HEK293T (cell line): ENCODE measurements at places on chromosomes 1 and 21.
A peak's percentile ranks its signal among the peaks of the same experiment; 100 is the strongest.

DNA sequence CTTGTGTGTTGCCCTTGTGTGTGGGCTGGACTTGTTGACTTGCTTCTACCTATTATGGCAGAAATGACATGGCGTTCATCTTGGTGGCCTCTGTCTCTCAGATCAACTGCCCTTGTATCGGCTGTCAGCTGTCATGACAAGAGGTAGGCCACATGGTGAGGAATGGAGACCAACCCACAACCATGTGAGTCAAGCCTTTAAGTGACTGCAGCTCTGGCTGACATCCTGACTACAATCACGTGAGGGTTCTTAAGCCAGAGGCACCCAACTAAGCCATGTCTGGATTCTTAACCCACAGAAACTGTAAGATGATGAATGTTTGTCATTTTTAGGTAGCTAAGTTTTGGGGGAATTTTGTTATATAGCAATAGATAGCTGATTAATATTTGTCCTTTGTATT lies 82.1 kb downstream of the KCND3 start:
- DNase-seq, result no peak

DNA sequence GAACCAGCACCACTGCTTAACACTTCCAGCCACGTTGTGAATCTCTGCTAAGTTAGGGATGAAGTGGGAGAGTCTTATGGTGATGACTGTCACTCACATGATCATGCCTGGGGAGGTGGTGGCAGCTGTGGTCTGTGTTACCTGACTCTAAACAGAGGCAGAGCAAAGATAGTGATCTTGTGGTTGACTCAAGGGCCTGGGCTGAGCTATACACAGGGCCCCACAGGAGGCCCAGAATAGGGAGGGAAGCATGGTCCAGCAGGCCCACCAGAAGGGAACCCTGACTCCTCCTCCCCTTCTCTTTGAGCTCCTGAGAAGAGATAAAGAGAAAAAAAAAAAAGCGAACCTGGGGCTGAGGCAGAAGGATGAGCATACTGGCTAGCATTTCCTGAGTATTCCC lies 55.0 kb downstream of the PLXNA2 start:
- no peak for DNase-seq

DNA sequence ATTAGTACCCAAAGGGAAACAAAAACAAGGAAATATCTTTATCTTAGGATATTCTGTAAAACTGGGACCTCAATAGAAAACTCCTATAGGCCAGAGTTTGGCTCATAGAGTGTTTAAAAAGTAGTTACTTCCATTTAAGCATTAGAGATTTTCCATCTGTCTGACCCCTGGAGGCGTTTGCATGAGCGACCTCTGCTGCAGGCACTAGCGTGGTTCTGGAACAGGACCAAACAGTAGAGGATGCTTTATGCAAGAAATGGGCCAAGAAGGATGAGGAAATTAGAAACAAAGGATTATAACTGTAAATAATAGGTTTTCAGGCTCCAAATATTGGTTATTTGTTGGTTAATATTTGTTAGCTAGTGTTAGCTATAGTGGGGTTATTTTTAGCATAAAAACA lies 5.7 kb downstream of the ZBTB40 start:
- DNase-seq, result no peak

GRCh38 chr1:167756730-167757405 lies 35.1 kb downstream of the MPZL1 start:
- peak; percentile 26 for DNase-seq

GRCh38 chr21:27164208-27165177 lies 197.6 kb upstream of the ADAMTS5 start:
- no peak for DNase-seq

GRCh38 chr1:197041486-197042353 lies 25.3 kb downstream of the F13B start:
- DNase-seq, result no peak

DNA sequence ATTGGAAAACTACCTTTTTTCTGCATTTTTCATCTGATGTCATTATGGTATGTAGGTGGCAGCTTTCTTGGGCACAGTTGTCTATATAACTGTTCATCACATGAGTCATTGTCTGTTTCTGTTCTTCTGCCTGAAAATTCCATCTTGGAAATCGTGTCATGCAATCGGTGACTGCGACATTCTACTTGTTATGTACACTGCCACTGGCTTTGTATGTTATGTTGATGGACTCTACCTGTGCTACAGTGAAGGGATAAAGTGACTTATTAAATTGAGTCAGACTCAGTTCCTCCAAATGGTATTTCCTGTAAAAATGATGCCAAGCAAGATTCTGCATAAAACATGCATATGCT lies 8.6 kb downstream of the SMAP2 start:
- no peak for DNase-seq

- no peak for DNase-seq
Measured at GRCh38 chr1:228336308-228337030, 70.2 kb downstream of the TRIM11 start.

- DNase-seq, result no peak
Measured at GRCh38 chr1:53121319-53122172, 20.9 kb downstream of the SLC1A7 start.

GRCh38 chr21:35753308-35753707 lies 307.0 kb downstream of the SETD4 start:
- DNase-seq, result no peak

DNA sequence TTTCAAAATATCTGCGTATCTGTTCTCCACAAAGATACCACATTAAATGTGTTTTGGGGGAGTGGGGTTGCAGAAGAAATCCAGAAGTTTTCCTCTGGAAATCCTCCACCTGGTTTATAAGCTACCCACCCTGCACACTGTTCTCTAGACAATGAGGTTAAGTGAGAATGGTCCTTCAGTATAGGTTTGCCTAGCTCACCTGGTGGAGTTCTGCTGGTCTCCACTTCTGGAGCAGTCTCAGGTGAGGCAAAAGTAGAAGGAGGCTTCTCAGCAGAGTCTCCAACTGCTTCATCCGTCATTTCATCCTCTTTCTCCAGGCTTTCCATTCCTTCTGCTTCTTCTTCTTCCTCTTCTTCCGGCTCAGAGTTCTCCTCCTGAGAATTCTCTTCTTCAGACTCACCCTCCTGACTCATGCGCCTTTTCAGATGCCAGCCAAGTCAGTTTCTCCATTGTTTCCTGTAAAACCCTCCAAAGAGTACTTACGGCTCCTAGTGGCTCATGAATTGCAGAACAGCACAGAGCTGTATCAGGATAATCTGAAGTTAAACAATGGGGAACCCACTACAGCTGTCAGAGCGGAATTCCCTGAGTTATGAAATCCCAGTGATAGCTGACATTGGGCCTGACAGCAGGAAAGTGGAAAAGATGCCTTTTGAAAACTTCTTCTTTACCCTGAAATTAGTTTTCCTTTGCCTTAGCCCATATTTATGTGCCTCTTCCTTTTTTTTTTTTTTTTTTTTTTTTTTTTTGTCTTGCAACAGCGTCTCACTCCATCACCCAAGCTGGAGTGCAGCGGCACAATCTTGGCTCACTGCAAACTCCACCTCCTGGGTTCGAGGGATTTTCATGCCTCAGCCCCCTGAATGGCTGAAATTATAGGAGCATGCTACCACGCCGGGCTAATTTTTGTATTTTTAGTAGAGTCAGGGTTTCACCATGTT lies 38.5 kb downstream of the MSTO1 start:
- DNase-seq, result no peak

- DNase-seq, result no peak
Measured at GRCh38 chr1:42005530-42005929, 86.8 kb upstream of the HIVEP3 start.

DNA sequence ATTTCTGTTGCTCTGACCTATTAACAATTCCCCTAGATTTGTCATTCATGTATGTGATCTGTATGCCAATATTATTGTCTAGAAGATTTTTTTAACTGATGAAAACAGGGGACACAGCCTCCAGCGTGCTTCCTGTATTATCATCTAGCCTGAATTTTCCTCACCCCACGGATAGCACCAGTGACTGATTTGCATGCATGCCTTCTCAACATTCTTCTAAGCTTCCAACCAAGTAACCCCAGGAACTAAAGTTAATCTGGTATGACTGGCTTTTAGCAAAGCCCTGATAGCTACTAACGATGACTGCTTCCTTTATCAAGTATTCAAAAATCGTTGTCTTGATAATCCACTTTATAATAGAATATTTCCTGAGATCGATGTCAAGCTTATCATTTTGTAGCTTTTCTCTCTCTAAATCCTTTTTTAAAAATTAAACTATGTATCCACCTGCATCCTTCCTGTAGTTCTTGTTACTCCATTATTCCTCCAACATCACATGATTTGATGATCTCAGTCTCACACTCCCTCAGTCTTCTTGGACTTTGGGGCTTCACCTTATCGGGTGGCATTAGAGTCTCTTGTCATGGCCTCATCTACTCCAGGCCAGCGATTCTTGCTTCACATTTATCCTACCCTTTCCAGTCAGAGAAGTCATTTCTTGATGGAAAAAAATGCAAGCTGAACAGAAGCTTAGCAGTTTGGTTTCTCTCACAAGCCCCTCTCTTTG lies 19.0 kb downstream of the BCAR3 start:
- DNase-seq, result no peak

DNA sequence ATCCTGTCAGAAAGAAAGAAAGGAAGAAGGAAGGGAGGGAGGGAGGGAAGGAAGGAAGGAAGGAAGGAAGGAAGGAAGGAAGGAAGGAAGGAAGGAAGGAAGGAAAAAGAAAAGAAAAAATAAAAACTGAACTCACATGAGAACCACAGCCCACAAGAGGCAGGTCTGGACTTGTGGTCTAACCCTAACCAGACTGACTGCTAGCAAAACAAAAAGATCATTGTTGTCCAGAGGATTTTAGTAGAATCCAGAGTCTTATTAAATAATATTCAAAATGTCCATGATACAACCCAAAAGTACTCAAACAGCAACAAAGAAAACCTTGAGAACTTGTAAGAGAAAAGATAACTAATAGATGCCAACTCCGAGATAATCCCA lies 4.7 kb upstream of the ITGB2 start:
- DNase-seq, result no peak

DNA sequence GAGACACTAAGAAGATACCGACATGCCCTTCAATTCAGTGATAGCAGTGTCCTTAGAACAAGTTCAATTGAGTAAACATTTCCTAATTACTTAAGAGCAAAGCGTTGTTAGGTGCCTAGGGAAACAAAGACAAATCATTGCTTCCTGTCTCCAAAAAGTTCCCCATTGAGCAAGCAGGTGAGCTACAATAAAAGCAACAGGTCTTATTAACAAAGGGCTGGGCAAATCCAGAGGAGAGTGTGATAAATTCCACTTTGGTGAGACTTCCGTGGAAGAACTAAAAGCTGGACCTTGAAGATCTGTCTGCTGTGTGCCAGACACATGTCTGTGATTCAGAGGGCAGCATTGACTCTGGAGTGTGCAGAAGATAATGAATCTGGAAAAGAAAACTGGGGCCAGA lies 1.9 kb upstream of the TUT4 start:
- DNase-seq, result no peak

- DNase-seq, result no peak
Measured at GRCh38 chr1:39141925-39142324, 62.6 kb upstream of the MACF1 start.

- no peak for DNase-seq
Measured at GRCh38 chr1:8562881-8563865, 245.3 kb downstream of the SLC45A1 start.

DNA sequence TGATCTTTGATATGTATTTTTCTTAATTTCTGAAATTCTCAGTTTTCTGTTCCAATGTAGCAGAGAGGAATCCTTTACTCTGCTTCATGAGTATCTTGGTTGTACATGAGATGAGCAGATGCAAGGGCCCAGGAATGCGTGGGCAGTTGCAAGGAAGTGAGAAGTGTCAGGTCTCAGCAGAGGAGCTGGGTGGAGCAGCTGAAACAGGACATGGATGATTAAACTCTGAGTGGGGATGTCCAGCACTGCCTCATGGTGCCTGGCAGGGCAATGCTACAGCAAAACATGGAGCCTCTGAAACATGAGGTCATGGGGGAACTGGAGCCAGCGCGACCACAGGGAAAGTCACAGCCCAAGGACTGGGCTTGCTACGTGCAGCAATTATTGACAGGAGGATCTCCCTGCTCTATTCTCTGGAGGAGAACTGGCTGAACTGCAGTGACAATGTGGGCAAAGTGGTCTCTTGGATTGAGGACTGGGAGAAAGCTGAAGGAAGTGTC lies 48.4 kb downstream of the COLGALT2 start:
- no peak for DNase-seq

GRCh38 chr21:34813266-34813894 lies 144.6 kb downstream of the CLIC6 start:
- no peak for DNase-seq

GRCh38 chr1:178531887-178532286 lies 19.0 kb downstream of the TEX35 start:
- DNase-seq, result no peak

DNA sequence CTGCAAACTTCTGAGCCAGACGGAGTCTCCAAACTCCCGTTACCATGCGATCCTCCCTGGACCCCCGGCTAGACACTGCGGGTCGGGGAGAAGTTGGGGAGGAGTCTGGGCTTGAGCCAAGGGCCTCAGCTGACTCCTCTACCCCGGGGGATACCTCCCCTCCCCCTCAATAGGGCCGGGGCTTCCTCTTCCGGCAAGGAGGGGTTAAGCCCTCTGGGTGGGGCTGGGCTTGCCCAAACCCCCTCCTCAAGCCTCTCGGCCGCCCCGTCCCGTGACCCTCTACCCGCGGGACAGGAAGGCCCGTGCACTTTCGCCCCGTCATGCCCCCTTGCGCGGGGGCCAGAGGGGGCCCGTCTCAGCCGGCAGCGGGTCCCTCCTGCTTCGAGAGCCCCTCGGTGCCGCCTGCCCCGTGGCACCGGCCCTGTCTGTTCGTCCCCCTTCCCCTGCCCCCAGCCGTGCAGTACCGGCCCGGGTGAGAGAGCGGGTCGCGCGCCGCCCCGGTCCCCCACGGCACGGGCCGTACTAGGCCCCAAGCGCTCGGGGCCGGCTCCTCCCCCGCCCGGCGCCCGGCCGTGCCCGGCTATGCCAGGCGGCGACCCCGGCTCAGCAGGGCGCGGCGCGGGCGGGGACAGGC lies 652 bp downstream of the ARL8A start:
- peak; percentile 48 for DNase-seq

- DNase-seq, result no peak
Measured at GRCh38 chr1:41175546-41175945, 66.6 kb downstream of the SCMH1 start.

DNA sequence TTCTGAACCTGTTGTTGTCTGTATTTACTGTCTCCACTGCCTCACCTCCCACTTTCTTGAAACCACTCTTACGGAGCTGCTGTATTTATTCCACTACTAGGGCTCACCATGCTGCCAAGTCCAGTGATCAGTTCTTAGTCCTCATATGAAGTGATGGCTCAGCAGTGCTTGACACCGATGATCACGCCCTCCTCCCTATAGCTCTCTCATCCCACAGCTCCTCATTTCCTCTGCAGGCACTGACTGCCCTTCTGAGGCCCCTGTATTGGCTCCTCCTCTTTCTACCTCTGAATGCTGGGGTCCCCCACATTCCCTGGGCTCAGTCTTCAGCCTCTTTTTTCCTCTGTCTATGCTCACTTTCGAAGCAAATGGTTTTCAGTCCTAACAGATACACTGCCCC lies 3.4 kb downstream of the CLCA1 start:
- DNase-seq, result no peak

- DNase-seq, result no peak
Measured at GRCh38 chr1:27418326-27419185, 26.1 kb downstream of the GPR3 start.
